ENCODE measurements at places on chromosomes 3 and 15.
A peak's percentile ranks its signal among the peaks of the same experiment; 100 is the strongest.

DNA sequence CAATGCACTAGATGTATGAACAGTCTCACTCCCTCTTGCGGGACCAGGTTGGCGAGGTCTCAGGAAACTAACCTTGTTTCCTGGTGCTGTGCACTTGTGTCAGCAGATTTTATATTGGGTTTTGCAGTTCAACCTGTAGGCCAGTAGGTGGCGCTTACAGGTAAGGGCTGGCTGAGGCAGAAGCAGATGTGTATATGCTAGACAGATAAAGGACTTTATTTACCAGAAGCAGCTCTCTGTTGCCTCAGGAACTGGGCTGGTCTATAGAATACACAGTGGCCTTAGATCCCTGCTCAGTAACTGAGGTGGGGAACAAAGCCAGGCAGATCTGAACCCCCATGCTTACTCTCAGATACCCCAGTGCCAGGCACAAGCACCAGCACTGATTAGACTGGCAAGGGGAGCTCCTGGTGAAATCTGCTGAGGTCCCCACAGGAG lies 296.8 kb downstream of the DOCK3 start:
- DNase-seq = peak; percentile 40

- peak; percentile 23 for DNase-seq
Observed at GRCh38 chr3:66372681-66373350, 128.0 kb downstream of the LRIG1 start.

GRCh38 chr15:62240121-62241096 lies 75.3 kb upstream of the C2CD4B start:
- DNase-seq = no peak

- no peak for DNase-seq
Observed at GRCh38 chr3:39548282-39548681, 80.8 kb downstream of the MOBP start.

- DNase-seq = no peak
Observed at GRCh38 chr15:95365511-95366107, 964.9 kb upstream of the NR2F2 start.

DNA sequence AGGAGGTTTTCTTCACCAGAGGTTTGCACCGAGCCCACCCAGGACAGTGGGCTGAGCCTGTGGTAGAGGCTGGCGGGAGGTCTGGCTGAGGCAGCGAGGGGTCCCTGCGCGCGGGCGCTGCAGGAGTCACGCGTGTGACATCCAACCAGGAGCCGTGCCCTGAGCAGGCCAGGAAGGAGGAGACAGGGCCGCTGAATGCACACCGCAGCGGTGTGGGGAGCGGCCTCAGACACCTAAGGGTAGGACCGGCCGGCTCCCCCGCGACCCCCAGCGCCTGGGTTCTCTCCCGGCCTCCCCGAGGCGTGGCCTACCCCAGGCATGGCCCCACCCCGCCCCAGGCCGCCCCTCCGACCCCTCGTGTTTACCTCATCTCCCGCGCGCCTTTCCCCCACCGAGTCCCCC lies 412 bp downstream of the SLC41A3 start:
- peak; percentile 48 for DNase-seq

GRCh38 chr3:194135806-194136518 lies at the start of gene HES1:
Gene HES1, plus strand, starts transcription at chr3:194136148. Its CDS starts 233 bp downstream, at chr3:194136381.
- peak; percentile 48 for DNase-seq

DNA sequence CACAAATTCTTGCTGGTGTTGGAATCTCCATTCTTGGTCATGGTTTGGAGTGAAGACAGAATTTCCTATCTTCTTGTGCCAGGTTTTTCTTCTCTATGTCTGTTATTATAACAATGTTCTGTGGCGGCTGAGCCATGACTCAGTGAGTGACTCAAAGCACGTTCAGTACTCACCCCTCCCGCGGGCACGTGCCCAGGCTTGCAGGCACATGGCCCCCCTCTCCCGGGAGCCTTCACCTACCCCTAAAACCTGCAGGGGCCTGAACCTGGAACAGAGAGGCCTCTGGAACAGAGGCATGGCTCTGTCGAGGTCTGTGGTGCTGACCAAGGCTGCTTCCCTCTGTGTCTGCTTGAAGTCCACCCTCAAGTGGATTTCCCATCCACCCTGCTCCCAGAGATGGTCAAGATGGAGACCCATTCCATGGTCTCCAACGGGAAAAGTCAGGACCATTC lies 27.6 kb downstream of the PLXNB1 start:
- no peak for DNase-seq

GRCh38 chr3:50138266-50139200 lies 16.6 kb upstream of the SEMA3F start:
- DNase-seq = no peak

- no peak for DNase-seq
Observed at GRCh38 chr3:87797872-87798566, 260.8 kb downstream of the CGGBP1 start.

DNA sequence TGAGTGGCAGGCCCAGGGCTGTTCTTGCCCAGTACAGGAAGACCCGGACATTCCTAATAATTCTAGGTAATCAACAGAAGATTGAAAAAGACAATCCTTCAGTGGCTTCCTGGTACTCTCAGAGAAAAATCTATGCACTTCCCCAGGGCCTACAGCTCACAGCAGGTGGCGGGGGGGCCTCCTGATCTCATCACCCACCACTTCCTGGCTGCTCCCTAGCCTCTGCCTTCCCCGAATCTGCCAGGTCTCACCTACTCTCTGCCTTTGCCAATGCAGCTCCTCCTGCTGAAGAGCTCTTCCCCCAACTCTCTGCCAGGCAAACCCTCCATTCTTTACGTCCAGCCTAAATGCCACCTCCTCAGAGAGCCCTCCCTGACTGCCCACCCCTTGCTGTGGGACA lies 37.5 kb downstream of the EHD4 start:
- DNase-seq = peak; percentile 70

- no peak for DNase-seq
Observed at GRCh38 chr3:47313341-47314055, 30.8 kb downstream of the KLHL18 start.

DNA sequence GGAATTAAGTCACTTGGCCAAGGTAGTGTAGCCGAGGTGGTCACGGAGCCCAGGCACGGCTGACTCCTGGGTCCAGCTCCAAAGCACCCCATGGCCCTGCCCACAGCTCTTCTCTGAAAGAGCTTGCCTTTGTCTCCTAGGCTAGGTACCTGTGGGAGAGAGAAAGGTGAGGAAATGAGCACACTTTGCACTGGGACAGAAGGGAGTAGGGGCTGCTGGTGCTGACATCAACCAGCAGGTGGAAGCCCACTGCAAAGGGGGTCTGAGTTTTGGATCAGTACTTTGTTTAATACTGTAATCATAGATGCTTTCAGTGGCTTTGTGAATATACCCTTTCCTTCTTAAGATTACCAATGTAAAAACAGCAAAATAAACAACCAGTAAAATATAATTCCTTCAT lies 128.3 kb upstream of the EIF1B start:
- no peak for DNase-seq

GRCh38 chr3:189286188-189286587 lies 114.4 kb downstream of the TPRG1 start:
- DNase-seq = no peak

DNA sequence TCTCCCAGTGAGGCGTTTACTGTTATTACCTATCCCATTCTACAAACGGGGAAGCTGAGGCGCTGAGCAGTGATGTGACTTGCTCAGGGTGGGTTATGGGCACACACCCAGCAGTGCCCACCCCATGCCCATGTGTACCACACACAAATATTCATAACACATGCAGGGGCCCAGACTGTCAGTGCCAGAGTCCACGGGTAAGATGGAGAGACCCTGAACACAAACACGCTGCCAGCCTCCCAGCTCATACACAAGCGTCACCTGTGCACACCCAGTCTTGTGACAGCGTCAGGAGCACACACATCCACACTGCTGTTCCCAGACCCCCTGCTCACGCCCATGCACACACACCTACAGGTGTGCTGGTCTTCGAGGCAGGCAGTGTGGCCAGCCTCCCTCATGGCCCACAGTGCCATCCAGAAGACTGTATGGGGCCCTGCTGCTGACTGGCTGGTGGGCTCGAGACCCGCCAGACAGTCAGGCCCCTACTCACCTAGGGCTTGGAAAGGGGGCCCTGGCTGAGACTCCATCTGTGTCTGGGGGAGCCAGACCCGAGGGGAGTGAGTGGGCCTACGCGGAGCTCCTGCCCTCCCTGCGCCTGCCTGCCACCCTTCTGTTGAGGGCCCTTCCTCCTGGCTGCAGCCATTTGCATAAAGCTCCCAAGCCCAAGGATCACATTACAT lies 39.4 kb downstream of the DNAJB8 start:
- no peak for DNase-seq

- no peak for DNase-seq
Observed at GRCh38 chr3:16670191-16670590, 65.0 kb upstream of the DAZL start.

GRCh38 chr15:100463515-100463914 lies 65.2 kb downstream of the CERS3 start:
- no peak for DNase-seq

DNA sequence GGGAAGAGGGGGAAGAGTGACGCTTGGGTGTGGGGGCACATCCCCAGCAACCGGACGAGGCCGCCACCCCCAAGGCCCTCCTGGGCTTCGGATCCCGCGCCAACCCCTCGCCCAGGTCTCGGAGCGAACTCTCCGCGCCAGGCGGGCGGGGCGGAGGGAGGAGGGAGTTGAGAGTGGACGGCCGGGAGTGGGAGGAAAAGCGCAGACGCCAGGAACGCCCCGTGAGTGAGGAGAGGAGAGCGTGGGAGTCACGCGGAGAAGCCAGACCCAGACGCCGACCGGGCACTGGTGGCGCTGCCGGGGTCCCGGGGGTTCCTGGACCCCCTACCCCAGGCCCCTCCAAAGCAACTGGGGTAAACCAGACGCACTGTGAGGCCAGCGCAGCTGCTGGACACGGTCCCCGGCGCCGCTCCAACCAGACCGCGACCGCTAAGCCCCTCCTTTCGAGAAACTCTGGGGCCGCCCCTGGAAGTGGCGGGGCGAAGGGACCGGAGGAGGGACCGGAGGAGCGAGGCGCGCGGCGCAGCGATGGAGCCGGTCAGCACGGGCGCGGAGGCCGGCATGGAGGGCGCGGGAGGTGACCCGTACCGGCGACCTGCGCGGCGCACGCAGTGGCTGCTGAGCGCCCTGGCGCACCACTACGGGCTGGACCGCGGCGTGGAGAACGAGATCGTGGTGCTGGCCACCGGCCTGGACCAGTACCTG lies at the start of gene EFCC1:
TSS of gene EFCC1 (plus strand) at position 204 of the 705 bp plus-strand sequence. CDS start at position 529, 325 bp downstream.
- DNase-seq = no peak

GRCh38 chr15:93929375-93930094 lies 301.8 kb upstream of the MCTP2 start:
- DNase-seq = no peak

GRCh38 chr15:73125219-73125618 lies 73.0 kb downstream of the NEO1 start:
- no peak for DNase-seq

GRCh38 chr3:123657111-123657510 lies 72.3 kb upstream of the HACD2 start:
- DNase-seq = no peak

DNA sequence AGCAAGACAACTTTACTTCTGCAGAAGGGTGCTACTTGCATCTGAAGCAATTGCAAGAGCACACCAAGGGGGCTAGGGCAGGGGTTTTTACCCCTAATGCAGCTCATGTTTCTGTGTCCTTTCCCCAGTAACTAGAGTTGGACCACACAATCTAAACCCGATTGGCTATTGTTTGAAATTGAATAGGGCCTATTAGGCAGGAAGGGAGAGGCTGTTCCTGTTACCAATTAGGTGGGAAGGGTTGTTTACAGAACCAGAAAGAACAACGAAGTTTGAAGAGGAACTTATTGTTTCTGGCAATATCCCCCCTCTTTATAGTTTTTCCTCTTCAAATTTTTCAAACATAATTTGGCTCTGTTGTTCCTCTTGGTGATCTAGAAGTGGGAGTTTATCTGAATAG lies 85.5 kb downstream of the CHCHD4 start:
- no peak for DNase-seq

DNA sequence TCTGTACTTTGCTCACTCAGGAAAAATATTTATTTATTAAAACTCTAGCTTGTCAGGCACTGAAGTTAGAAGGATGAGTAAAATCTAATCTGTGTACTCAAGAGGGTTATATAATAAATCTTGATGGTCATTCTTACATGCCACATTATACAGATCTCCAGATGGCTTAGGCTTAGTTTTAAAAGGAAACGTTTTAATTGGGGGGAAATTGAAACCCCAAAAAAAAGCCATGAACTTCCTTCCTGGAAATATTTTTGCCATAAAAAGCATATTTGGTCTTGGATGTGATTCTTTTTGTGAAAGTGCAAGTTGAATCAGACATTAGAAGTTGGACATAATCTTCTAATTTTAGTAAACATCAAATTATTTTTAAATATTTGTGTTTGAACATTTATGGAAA lies 6.0 kb downstream of the SENP8 start:
- no peak for DNase-seq

DNA sequence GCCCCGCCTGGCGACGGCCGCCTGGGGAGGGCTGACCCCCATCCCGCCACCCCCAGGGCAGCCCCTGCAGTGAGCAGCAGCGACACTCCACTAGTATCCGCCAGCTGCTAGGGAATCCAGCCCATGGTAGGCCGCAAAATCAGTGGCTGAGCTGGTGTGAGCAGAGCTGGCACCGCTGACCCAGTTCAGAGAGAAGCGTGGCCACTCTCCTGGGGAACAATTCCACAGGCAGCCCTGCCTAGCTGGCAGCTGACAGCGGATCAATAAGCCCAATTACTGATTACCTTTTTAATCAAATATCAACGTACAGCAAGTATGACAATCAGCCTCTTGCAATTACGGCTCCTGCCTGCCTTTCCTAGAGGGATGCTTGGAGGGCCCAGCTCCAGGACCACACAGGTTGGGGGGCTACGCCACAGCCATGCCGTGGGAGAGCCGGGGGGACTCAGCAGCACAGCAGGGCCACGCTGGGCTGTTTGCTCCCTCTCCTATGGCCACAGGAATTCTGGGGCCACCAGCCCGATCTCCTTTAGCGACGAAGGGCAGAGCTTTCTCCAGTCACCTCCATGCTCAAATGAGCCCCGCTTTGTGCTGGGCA lies 13.9 kb downstream of the DNAJB8 start:
- no peak for DNase-seq

DNA sequence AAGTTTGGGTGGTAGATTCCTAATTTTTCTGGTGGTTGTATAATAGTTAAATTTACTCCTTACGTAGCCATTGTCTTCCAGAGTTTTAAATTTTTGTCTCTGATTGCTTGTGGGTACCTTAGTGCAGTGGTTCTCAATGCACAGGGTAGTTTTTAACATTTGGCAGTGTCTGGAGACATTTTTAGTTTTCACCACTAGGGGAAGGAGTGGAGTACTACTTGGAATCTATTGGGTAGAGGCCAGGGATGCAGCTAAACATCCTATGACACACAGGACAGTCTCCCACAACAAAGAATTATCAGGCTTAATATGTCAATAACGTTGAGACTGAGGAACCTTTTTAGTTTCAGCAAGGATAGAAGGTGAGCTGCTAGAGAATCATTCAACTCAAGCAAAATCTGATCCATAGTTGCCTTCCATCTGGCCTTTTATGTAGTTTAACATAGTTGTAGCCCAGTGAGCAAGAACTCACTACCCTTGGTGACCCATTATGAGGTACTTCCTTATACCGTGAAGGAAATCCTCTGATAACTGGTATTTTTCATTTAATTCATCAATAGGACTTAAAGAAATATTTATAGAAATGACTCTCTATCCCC lies 8.6 kb upstream of the STX19 start:
- DNase-seq = no peak

- no peak for DNase-seq
Observed at GRCh38 chr15:29821416-29822099, 710 bp downstream of the TJP1 start.

GRCh38 chr15:73596174-73596573 lies 37.0 kb downstream of the NPTN start:
- no peak for DNase-seq

- DNase-seq = peak; percentile 42
Observed at GRCh38 chr15:99059010-99059981, 45.6 kb upstream of the SYNM start.

- no peak for DNase-seq
Observed at GRCh38 chr3:181212271-181212670, 222.7 kb upstream of the DNAJC19 start.

Measured in activated naive CD4-positive, alpha-beta T cell treated with Interleukin-2 at 50 U/mL for 16 hours (primary cell).